ENCODE measurements at places on chromosomes 2 and 18.

GRCh38 chr2:237221443-237221842 lies 135.8 kb downstream of the COPS8 start:
- DNase-seq: no peak

DNA sequence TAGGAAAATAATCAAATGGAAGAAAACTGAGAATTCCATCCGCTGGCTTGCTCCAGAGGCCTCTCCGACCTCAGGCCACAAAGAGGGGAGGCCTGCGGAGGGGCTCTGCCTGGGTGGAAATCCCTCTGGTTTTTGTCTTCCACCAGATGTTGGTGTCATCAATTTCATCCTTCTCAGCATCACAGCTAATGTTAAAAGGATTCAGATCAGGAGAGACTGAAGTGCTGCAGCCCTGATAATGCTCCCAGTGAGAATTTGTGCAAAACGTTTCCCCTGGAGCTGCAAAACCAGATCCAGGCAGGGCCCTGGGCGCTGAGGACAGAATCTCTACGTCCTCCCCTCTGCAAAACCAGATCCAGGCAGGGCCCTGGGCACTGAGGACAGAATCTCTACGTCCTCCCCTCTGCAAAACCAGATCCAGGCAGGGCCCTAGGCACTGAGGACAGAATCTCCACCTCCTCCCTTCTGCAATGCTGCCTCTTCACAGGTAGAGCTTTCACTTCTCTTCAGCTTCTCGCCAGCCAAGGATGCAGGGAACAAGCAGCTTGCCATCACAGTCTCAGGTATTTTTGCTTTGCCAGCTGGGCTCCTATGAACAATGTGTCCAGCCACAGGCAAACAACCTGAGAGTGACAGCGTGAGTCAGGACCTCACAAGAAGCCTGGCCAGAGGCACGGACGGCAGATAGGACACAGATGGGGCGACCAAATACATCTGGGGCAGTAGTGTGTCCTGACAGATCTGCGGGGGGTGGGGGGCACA lies 81.2 kb downstream of the TMEM18 start:
- no peak for DNase-seq

DNA sequence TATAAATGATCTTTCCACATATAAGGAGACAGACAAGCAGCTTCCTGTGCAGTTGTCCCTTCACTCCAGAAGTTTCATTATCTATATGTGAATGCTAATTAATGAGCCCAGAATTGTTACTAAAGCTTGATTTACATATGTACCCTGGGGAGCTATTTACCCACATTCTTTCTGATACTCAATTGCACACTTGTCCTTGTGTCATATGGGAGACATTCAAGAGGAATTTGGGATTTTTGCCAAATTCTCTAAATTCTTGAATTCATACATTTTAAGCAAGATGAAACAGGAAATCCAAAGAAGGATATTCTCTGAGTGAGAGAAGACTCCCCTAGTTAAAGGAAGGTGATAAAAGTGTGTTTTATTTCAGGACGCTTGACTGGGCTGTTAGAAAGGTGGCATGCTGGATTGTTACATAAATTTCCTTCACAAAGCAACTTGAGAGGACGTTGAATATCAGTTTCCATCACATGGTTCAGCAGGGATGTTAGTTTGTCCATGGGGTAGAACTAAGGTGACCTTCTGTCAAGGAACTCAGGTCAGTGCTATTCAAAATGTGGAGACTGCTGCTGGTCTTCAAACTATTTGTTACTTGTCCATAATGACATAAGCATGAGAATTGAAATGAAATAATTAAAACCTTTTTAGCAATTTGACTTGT lies 368.2 kb downstream of the IRS1 start:
- DNase-seq: no peak

DNA sequence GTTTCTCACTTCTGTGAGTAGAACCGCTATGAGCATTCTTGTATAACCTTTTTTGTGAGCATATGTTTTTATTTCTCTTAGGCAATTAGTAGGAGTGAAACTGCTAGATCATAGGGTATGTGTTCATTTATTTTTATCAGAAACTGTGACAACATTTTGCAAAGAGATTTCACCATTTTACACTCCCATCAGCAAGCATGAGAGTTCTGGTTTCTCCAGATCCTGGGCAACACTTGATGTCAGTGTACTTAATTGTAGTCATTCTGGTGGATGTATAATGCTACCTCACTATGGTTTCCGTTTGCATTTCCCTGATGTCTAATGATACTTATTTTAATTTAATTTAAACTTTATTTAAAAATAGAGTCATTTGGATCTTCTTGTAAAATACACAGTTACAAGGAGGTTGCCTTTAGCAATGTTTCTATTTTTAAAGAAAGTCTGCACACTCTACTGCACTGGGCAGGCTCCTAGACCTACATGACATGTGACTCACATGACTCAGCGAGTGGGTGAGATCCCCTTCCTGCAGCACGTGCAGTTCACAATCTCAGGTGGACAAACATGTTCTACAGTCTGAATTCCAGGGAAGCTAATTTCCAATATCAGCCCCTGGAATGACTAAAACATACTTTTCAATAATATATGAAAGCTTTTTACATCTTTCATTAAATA lies 127.0 kb upstream of the BCL2L11 start:
- no peak for DNase-seq

GRCh38 chr18:76487782-76488181 lies 7.3 kb downstream of the ZNF516 start:
- peak; percentile 44 for DNase-seq

DNA sequence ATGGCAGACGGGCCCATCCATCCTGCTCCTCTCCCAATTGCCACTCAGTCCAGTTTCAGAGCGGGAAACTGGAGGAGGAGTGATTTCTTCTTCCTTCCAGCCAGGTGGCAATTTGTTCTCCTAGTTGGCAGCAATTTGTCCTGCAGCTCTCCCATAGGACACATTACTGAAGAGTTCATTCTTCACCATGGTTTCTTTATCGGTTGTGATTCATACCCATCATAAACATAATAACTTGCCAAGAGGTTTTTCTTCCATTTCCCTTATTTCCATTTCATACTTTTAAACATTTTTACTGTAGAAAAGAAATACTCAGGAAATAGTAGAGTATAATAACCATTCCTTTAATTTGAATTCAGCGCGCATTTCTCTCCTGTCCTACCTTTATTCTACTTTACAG lies 377.9 kb upstream of the RAB12 start:
- DNase-seq: no peak

- no peak for DNase-seq
Observed at GRCh38 chr2:16671760-16672159, 6.1 kb upstream of the CYRIA start.

GRCh38 chr2:109031476-109032228 lies 42.6 kb upstream of the EDAR start:
- peak; percentile 44 for DNase-seq

- no peak for DNase-seq
Observed at GRCh38 chr2:112636605-112637288, 9.0 kb upstream of the SLC20A1 start.

- no peak for DNase-seq
Observed at GRCh38 chr2:173457366-173457765, 102.7 kb downstream of the CDCA7 start.

DNA sequence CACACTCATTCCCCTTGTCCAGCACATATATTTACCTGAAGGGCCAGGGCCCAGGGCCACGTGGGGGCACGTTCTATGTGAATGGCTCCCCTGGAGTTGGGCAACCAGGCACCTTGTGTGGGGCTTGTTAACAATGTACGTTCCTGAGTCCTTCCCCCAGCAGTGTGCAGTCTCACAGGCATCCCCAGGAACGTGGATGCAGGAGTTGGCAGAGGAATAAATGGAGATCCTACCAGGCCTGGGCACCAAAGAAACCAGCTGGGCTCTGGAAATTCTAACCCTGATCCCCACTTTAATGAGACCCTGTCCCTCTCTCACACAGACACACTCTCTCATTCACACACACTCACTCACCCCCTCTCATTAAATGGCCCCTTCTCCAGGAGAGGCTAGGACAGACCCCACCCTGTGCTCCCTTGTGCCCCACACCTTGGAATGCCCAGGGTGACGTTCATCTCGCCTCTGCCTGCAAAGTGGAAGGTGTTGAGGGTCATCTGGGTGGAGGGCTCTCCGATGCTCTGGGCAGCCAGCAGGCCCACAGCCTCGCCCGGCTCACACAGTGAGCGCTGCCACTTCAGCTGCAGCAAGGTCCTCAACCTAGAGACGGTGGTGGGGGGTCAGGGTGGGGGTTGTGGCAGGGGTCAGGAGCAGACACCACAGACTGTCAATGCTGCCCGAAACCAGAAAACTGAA lies 65.6 kb downstream of the POLR1A start:
- DNase-seq: no peak

DNA sequence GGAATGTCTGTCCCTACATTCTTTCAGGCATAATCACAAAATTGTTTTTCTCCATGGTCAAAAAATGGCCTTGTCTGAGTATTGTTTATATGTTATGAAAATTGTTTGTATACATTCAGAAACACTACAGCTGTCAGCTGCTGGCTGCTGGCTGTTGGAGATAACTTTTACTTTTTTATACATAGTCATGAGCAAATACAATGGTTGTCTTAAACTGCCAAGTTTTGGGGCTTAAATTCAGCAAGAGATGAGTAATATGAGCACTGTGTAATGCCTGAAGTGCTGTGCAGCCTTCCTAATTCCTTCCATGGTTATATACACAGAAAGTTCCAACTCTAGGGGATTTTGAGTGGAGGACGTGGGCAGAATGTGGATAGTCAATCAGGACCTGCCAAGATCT lies 168.9 kb upstream of the RMP24 start:
- DNase-seq: no peak

DNA sequence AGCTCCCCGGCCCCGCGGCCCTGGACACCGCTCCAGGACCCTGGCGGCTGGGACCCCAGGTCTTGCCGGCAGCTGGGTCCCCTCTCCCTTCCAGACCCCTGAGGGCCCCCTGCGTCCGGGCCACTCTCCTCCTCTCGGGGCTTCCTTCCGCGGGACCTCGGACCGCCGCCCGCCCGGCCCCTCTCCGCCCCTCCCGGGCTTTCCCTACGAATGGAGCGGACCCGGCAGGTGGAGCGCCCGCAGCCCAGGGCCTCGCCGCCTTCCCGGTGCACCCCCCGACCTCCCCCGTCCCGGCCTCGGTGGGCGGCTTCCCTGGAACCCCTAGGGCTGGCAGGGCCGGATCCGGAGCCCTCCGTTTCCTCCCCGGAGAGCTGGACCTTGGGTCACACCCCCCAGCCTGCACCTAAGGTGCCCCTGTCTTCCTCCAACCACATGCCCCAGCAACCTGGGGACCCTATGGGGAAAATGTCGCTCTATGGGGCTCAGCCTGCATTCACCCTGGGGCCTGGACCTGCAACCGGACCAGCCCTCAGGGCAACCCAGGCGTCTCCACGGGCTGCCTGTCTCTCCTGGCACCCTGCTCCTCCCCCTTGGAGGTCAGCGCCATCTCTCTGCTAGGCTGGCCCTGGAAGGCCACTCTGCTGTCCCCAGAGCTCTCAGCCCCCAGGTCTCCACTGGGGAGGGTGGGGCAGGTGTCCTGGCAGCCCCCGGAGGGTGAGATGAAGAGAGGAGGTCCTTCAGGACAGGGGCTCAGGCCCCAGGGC lies 730 bp downstream of the B3GNT7 start:
- no peak for DNase-seq

- no peak for DNase-seq
Observed at GRCh38 chr2:5074733-5075132, 617.5 kb upstream of the SOX11 start.

GRCh38 chr2:117058366-117058765 lies 756.1 kb upstream of the DDX18 start:
- no peak for DNase-seq

DNA sequence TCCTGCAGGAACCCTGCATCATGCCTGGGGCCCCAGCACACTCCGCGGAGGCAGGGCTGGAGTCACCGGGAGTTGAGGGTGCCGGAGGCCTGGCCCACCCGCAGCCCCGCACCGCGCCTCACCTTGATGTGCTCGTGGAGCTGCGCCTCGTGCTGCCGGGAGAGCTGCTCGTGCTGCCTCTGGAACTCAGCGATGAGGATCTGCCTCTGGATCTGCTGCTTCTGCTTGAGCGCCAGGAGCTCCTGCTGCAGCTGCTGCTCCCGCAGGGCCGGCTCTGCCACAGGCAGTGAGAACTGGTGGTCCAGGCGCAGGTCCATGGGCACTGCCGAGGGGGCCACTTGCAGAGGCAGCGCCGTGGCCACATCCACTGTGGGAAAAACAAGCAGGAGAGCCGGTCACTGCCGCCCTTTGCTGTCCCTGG lies 211.1 kb downstream of the HDAC4 start:
- no peak for DNase-seq

DNA sequence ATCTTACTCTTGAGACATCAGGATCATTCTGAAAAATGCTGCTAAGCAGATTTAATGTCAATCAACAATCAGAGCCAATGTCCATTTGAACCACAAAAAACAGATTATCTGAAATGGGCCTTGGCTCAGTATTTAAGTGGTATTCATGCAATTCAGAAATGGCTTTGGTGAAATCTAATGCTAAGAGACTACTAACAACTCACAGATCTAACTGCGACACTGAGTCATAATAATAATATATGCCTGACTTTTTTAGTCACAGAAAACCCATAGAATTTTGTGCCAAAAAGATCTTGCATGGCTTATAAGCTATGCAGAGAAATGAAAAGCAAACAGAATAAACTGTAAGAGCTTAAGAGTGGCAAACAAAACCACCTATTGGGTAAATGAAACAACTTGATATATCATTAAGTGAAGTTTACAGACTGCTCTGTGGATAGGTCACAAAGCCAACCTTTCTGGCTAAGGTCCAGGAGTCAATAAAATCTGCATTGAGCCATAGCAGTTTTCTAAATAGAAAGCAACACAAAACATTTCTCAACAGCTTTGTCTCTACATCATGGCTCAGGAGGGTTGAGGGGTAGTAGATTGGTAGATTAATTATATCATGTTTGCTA lies 234.3 kb downstream of the LRATD1 start:
- no peak for DNase-seq

- no peak for DNase-seq
Observed at GRCh38 chr18:48979944-48980890, 29.5 kb upstream of the SMAD7 start.

DNA sequence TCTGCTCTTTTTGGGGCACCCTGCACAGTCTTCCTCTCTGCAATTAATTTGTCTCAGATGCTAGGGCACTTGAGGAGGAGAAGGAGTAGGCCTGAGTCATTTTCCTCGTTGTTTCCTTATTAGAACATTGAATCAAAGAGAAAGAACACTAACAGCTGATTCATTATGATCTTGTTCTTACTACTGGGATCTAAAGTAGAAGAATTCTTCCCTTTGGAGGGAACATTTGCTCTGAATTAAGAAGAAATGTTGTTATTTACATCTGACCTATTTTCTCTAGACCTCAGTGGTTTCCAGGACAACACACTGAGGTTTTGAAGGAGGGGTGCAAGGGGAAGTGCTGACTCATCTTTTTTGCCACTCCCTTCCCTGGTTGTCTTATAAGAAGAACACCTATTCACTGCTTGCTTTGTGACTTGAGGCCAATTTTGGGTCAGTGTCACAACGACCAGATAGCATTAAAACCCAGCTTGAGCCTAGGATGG lies 24.3 kb upstream of the STAT1 start:
- DNase-seq: no peak

DNA sequence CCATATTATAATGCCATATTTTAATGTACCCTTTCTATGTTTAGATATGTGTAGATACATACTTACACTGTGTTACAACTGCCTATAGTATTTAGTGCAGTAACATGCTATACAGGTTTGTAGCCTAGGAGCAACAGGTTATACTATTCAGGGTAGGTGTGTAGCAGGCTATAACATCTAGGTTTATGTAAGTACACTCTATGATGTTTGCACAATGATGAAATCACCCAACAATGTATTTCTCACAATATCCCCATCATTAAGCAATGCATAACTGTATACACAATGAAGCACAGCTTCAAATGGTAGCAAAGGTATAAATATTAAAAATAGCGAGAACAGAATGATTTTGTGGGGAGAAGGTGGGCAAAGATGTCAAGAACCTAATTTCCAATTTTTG lies 117.8 kb downstream of the DYM start:
- no peak for DNase-seq

GRCh38 chr2:226048611-226049010 lies 649.1 kb downstream of the NYAP2 start:
- DNase-seq: no peak
